Stimulated activated CD4-positive, alpha-beta T cell treated with anti-CD3 and anti-CD28 coated beads, Interleukin-15, amount 100 ng/mL, for 1 hour (primary cell): ENCODE measurements at places on chromosomes 7 and 10.

- no peak for DNase-seq
These were observed 296.2 kb downstream of the MDFIC start for GRCh38 chr7:115218076-115218475.

- DNase-seq = no peak
These were observed 408.6 kb upstream of the PFKP start for GRCh38 chr10:2658780-2659179.

DNA sequence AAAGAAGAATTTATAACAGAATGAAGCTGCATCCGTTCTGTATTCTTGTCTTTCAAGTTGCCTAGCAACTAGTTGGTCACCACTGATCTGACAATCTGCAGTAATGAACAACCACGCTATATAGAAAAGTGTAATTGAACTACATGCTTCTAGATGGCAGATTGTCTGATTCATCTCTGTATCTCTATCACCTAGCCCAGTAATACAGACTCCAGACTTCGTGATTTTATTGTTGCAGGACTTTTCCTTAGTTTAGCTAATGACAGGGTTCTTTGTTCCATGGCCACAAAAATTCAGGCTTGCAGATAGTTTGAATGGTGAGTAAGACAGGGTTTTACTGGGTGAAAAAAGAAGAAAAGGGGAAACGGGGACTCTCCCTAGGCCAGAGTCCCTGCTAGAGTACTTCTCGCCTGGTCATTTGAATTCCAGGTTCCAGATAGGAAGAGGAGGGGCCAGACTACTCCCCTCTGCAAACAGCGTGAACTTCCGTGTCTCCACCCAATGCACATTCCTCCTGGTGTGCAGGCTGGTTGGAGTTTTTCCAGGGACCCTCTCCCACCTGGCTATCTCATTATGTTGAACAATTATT, 45.9 kb downstream of the COL1A2 start:
- DNase-seq = no peak

- DNase-seq = no peak
These were observed 29.2 kb downstream of the TDRD1 start for GRCh38 chr10:114208351-114208750.

- no peak for DNase-seq
These were observed 161.5 kb downstream of the RNLS start for GRCh38 chr10:88421590-88421989.

- no peak for DNase-seq
These were observed 39.2 kb upstream of the OTUD1 start for GRCh38 chr10:23399701-23400144.

DNA sequence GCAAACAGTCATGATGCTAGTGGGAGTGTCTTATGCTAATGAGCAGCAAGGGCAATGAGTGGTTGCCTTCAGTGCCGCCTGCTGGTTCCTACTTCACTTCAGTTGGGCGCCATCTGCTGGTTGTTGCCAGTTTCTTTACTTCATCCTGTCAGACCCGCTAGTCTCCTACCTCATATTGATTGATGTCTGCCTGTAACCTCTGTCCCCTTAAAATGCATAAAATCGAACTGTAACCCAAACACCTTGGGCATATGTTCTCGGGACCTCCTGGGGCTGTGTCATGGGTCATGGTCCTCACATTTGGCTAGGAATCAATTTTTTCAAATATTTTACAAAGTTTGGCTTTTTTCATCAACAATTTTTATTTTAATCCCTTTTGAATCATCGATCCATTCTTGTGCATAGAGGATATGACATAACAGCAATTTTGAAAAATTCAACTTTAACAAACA, 62.8 kb upstream of the C7orf33 start:
- peak; percentile 56 for DNase-seq

- DNase-seq = no peak
These were observed 59.5 kb upstream of the ELN start for GRCh38 chr7:73968487-73968886.

GRCh38 chr7:81491573-81491972, 278.3 kb downstream of the HGF start:
- no peak for DNase-seq

DNA sequence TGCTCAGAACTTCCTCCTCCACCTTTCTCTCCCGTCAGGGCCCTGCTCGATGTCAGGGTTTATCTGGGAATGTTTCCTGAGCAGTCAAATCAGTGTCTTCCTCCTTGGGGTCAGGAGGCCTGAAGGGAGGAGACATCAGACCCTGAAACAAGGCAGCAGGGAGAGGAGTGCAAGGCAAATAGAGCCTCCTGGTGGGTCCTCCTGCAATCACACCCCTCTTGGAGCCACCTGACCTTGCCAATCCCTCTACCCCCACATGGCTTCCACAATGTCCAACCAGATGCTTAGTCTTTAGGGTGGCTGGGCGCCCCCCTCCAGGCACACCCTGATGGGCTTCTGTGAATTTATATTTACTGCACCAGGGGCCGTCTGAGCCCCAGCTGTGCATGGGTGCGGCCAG, 12.2 kb downstream of the GPR26 start:
- no peak for DNase-seq

- DNase-seq = peak; percentile 20
These were observed 98.2 kb upstream of the PRKCQ start for GRCh38 chr10:6678211-6678803.

DNA sequence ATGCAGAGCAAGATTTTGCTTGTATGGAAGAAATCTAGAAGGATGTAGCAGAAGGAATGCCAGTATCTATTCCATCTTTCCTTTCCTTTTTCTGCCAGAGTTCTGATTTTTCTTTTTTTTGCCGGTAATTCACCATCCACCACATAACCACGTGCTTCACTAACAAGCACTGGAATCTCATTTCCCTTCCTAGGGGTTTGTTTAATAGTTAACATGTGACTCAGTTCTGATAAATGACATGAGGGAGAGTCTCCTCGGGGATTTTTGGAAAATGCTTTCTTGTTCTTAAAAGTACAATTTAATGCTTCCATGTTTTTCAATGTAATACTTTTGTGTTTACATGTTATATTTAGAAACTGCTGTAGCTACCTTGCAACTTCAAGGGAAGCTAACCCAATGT, 590.2 kb downstream of the SH2D4B start:
- DNase-seq = no peak

DNA sequence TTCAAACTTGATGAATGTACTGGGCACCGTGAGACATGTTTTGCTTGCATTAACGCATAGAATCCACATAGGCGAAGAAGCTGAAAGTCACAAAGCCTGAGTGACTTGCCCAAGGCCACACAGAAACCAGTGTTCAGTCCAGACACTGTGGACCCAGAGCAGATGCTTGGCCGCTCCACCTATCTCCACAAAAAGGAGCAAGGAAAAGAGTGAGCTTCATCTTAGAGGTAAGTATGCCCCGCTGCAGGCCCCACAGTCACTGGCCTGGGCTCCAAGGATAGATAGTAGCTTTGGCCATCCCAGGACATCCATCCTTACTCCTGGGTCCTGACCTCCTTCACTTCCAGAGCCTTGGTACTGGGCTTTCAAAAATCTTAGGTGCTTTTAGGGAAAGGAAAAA, 60.1 kb upstream of the SAMD8 start:
- no peak for DNase-seq

GRCh38 chr7:27300421-27300820, 57.8 kb downstream of the EVX1 start:
- DNase-seq = no peak

GRCh38 chr7:140035400-140036223, 27.1 kb downstream of the PARP12 start:
- no peak for DNase-seq

DNA sequence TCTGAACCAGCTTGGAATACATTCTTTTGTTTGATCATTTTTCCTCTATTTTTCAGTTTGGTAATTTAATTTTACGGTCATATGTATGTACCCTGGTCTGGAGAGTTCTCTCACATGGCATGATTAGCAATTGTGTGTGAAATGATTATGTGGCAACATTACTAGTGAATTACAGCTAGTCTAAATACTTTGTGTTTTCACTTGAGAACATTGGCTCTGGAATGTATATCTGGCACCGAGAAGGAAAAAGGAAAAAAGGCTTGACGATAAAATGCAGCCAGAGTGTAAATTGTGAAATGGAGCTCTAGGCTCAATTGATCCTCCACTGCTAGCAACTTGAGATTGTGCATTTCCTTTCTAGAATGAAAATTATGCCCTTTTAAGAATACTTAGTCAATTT, 397.2 kb downstream of the EXOC4 start:
- DNase-seq = no peak

DNA sequence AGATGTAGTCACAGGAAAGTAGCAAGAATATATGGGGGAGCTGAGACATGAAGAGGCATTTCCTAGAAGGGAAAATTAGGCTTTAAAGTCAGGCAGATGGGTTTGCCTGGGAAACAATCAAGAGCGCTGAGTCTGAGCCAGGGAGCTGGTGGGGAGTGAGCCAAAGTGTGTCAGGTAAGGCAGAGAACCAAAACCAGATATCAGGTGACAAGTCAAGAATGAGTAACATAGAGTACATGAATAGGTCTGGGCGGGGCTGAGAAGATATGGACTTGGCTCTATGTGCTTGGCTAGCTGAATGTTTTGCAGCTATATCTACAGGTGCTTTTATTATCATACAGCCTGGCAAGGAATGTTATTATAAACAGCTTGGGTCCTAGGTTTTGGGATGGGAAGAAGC, 49.3 kb downstream of the GPR141 start:
- no peak for DNase-seq

DNA sequence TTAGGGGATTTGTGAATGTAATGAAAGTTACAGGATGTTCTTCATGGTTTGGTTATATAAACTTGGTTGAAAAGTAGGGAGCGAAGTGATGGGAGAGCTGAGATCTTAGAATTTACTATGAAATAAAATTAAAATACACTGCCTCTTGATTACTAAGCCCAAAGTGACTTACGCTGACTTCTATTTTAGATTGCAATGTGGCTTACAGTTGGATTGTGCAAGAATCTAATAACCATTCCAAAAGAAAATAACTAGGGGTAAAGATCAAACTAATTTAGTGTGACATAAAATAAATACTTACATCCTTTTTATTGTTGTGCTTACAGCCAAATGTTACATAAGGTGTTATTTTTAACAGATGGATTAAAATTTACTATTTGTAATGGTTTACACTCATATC, 15.3 kb downstream of the WNT16 start:
- DNase-seq = no peak

DNA sequence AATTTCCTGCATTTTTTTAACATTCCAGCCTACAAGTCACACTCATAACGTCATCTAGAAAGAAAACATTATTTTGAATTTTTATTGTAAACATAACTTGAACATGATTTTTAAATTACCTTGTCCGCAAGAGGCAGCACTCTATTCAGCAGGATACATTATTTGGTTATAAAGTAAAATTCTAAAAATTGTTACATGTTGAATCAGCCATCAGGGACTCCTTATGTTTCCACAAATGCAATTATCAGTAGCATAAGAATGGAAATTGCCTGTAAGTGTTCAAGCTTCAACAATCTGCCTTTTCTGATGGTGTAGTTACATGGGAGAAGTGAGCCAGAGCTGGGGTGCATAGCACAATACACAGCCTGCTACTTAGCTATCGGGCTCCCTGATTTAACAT, 97.5 kb downstream of the ZNF365 start:
- no peak for DNase-seq

DNA sequence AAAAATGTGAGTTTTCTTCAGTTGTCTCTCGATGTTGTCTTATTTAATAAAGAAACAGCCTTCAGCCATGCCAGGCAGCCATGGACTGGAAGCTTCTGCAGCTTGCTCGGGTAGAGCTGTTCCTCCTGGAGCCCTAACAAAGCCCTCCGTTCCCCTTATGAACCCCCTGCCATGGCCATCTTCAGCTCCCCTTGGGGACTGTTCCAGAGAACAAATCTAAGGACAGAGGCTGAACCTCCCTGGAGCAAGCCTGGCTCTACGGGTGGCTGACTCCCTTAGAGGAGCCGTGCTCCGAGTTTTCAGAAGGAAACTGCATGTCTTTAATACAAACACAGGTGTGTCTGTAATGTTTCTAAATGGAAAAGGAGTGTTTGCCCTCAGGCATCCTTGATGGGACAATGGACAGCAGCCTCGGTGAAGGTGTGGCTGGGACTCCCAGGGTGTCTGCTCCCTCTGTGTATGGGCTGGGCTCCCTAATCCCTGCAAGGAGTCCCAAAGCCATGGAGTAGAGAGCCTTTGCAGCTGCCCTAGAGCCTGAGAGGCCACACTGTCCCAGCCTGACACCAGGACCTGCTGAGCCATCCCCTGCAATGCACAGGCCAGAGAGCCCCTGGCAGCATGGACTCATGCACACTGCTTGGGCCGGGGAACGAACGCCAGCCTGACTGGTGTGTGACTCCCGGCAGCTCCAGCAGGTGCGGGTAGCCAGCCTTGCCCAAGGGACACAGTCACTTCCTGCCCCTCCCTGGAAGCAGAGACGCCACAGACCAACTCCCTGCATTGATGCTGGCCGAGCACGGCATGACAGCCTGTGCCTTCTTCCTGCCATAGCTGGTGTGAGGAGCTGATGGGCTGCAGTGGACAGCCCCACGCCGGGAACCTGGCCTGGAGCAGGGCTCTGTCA, 381.8 kb downstream of the TCERG1L start:
- DNase-seq = no peak

- no peak for DNase-seq
These were observed 76.9 kb upstream of the PDCD4 start for GRCh38 chr10:110794808-110795207.

DNA sequence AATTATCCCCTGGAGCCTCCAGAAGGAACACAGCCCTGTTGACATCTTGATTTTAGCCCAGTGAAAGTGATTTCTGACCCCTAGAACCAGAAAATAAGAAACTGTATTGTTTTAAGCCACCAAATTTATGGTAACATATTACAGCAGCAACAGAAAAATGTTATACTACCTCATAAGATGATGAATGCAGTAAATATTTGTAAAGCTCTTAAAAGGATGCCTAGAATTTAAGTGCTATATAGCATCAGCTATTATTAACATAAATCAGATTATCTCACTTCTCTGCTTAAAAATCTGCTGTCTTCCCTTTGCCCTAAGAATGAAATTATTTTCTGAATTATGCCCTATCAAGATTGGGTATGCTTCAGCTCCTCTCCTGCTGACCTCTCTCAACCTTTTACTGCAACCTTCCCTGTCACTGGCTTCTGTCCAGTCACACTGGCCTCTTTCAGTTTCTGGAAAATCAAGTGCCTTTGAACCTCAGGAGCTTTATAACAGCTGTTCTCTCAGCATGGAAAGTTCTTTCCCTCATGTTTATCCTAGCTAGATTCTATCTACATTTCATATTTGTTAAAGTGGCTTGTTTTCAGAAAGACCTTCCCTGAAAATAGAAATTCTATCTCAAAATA, 78.9 kb downstream of the GPR37 start:
- DNase-seq = no peak

- no peak for DNase-seq
These were observed 21.1 kb upstream of the CFAP46 start for GRCh38 chr10:132963430-132963960.

- no peak for DNase-seq
These were observed 28.4 kb upstream of the CRHR2 start for GRCh38 chr7:30710669-30711068.

- DNase-seq = no peak
These were observed 41.1 kb downstream of the PUS7 start for GRCh38 chr7:105480931-105481330.
